ENCODE measurements at places on chromosomes 7 and 10. TPM values are rescaled to one million over a fixed set of nuclear protein-coding genes. Genes with fewer than 3 reads are reported as not detected.

DNA sequence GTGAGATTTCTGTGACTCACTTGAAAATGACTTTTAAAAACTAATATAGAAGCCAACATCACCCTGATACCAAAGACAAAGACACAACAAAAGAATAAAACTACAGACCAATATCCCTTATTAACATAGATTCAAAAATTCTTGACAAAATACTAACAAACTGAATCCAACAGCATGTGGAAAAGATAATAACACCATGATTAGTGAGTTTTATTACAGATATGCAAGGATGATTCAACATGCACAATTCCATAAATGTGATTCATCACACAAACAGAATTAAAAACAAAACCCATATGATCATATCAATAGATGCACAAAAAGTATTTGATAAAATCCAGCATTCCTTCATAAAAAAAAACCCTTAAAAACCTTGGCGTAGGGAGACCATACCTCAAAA, 6.5 kb downstream of the MGAM start:
- no peak for DNase-seq

GRCh38 chr7:142733271-142733670, 16.0 kb upstream of the PRSS1 start:
- no peak for DNase-seq

GRCh38 chr10:93993782-93994437, at the start of gene PLCE1:
Gene PLCE1, plus strand, starts transcription at chr10:93993931. Its CDS starts 37,116 bp downstream, at chr10:94031047.
- no peak for DNase-seq

DNA sequence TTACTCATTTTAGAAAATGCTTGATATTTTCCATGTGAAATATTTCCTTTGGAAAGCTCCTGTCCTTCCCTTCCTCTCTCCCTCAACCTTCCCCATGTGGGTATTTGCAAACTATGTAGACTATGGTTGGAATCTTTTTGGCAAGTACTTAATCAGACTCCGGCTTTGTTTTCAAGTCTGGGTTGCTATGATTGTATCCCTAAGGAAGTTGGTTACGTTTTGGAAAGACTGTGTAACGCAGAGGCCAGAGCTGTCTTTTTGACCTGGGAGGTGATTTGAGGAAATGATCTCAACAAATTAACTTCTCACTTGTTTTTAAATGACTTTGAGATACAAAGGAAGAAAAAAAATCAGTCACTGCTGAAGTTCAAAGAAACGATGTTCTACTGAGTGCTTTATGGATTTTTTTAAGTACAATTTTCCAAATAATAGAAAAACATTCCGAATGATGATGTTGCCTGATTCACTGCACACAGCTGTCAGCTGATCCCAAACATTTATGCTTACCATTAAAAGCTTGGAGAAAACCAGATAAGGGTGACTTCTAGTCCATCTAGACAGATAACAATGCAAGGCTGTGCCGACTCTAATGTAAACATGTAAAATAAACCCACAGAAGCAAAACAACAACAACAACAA, 145.5 kb upstream of the CELF2 start:
- DNase-seq: no peak

DNA sequence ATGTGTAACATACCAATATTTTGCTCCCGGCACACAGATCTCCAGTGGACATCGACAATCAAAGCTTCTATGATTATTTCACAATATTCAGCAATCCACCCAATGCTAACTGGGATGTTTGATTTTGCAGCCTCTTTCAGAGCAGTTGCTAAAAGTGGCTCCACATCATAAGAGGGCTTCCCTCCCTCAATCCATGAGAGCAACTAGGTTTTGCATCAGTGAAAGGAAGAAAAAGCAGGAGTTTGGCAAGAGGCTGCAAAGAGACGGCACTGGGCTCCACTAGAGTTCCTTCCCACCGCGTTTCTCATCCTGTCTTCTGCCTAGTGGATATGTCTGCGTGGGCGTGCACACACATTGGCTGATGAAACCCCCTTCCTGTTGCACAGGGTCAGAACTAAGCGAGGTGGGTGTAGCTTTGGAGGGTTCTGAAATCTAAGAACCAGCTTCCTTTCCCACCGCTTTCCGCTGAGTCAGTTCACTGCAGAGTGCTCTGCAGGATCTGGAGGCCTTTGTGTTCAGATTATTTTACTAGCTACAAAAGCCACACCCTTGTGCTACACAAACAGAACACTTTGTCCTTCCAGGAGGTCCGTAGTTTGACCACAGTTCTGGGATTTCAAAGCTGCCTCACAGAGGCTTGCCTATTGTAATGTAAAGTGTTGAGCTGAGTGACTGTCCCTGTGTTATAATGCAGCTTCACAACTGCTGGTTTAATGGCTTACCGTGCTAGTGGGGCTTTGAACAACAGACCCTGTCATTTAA, 28.1 kb downstream of the ARL4A start:
- DNase-seq: peak; percentile 84

GRCh38 chr10:120609006-120609405, 152.0 kb downstream of the PLPP4 start:
- no peak for DNase-seq

DNA sequence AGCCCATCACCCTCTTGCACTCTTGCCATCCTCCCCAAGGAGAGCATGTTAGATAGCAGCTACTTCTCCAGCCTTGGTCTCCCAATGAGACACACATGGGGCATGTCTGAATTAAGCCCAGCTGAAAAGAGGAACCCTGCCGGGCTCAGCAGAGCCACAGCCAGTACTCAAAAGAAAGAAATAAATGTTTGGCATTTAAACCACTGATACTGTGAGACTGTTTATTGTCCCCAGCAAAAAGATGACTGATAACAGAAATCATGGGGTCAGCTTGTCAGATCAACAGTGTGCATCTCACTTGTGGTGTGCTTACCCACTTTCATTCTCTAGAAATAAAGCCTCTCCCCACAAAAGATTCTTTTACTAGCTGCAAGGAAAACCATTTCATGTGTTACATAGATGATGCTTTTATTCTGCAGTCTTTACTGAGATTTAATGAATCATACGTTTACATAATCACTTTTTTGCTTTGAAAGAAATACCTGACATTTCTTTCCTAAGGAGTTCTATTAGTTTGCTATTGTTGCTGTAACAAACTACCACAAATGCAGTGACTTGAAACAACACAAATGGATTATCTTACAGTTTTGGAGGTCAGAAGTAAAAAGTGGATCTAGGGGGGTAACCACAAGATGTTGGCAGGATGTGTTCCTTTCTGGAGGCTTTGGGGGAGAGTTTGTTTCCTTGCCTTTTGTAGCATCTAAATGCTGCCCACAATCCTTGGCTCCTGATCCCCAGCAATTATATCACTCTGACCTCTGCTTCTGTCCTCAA, 20.9 kb downstream of the ANKRD7 start:
- DNase-seq: no peak

DNA sequence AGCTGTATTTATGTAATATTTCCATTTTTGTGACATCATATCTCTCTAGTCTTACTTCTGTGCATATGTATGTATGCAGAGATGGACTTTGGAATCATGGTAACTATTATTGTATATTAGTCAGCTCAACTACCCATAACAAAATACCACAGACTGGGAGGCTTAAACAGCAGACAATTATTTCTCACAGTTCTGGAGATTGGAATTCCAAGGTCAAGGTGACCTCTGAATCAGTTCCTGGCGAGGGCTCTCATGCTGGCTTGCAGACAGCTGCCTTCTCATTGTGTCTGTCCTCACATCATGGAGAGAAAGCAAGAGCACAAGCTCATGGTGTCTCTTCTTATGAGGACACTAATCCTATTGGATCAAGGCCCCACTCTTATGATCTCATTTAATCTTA, 79.1 kb downstream of the RAMP3 start:
- no peak for DNase-seq

- no peak for DNase-seq
These were observed 159.4 kb downstream of the ADARB2 start for GRCh38 chr10:1577945-1578344.

GRCh38 chr7:98852826-98853225, 17.0 kb downstream of the TMEM130 start:
- DNase-seq: no peak

DNA sequence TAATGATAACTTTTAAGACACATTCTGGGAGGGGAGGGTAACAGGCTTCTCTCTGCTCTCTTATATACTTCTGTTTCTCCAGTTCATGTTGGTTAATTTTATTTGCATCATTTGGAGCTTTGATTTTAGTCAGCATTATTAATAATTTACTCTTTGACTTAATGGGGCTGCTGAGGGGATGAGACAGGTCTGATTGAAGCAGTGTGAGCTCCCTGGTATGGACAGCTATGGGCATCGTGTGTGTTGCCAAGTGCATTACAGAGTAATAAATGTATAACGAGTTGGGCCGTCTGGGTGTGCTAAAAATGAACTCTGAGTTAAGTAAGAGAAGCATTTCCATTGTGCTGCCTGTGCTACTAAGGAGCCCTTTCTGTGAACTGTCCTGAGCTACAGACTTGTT, 31.7 kb upstream of the IKZF1 start:
- no peak for DNase-seq

GRCh38 chr7:48118041-48118440, 29.0 kb downstream of the UPP1 start:
- DNase-seq: no peak

DNA sequence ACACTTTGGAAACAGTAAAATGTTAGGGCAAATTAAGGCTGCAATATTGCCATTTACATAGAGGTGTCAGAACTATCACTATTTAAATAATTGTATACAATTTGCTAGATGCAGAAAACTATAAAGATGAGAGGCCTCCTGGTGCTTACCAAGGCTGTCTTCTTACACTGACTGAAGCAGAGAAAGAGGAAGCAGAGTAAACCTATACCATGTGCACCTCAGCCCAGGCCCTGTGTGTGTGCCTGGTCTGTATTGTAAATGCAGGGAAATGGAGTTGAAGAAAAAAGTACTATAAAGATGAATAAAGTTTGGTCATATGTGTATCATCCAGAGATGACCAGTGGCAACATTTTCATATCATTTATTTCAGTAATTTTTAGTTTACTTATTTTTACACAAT, 29.2 kb downstream of the ELMO1 start:
- DNase-seq: no peak

YAE1 gene
- total RNA-seq: 40.6 TPM

RPEL1 gene
- total RNA-seq: not detected

TMEM225B gene
- 1.4 TPM for total RNA-seq

MYOZ1 gene
- total RNA-seq: 1.6 TPM

TSPAN33 gene
- 16.4 TPM for total RNA-seq

SH2B2 gene
- total RNA-seq: 4.1 TPM

All from spinal cord (tissue), 10 donors.